ENCODE measurements at places on chromosomes 4 and X.

DNA sequence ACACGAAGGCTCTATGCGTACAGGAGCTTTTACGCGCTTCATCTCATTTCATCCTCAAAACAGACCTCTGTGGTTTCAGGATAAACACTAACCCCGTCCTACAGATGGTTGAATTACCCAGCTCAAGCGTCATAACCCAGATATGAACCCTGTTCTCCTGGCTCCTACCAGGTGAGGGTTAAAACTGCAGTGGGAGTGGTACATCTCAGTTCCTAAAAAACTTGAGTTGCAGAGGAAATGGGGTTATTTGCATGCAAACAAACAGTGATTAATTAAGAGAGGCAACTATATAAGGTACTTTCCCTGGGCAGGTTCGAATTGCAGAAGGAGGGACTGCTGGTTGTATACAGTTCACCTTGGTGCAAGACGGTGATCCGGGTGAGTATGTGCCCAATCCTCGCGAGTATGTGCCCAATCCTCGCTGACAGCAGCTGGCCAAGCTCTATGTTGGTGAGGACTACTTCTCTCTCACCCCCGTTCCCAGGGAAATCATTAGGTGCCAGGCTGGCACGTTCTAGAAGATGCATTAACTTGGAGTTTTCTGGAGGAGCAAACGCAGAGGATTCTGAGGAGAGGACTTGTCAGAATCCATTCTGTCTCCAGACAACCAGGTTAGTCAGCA lies 72.6 kb downstream of the FHDC1 start:
- no peak for DNase-seq

GRCh38 chrX:68841251-68842049 lies 12.6 kb downstream of the EFNB1 start:
- DNase-seq, result no peak

DNA sequence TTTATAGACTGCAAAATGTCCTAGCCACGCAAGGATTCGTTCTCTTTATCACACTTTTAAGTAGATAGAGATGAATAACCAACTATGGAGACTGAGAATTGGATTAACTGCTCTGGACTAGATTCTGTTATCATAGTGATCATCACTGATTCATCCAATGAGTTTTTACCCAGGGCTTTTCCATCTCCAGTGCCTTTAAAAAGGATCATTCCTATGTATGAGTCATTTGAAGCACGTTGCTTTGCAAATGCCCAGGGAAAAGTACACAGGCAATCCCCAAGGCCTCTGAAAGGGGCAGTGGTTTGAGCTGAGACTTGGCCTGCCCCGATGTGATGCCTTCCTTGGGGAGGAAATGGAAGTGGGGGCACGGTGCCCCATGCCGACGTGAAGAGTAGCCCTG lies 122.7 kb upstream of the PSAPL1 start:
- DNase-seq, result peak; percentile 94

DNA sequence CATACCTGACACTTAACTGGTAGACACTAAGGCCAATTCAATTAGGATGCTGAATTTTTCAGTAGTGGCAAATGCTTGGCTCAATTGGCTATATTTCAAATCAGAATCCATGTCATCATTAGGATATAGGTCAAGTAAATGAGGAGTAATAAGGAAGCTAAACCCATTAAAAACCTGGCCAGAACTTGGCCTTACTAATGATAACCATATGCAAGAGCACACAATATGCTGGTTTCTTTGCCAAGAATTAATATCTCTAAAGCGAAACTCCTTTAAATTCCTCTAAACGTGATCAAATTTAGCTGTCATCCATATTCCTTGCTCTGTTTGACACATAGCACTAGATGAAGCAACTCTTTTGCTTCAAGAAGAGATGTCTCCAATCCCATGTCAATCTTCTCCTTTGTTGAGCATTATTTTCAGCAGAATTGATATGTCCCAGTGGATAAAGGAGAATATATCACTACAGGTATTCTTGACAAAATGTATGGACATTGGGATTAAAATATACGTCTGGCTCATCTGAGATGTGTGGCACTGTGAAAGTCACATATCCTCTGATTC lies 206.1 kb upstream of the ANKRD50 start:
- DNase-seq, result no peak

- no peak for DNase-seq
These were observed 50.3 kb downstream of the NSUN7 start for GRCh38 chr4:40800064-40800463.
